Glomerular endothelial cell (primary cell): ENCODE measurements at places on chromosomes 4 and X.

DNA sequence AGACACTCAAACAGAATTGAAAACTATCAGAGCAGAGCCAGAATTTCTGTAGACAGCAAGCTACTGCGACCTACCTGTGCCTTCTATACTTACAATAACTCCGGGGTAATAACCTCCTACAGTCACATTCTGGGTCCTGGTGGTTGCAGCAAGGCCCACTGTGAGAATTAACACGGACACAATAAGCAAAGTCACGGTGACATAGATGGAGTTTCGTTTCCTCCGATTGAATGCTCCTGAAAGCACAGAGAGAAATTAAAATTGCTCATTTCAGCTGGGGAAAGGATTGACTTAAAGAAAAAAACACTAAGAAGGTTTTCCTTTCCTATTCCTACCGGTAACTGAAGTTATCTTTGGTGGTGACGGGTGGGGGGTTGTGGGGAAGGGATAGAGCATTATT, 7.0 kb downstream of the TMEM255A start:
- DNase-seq, result no peak

- DNase-seq, result no peak
These were observed 23.0 kb upstream of the BCORL1 start for GRCh38 chrX:129959493-129959832.

GRCh38 chrX:72240976-72241375, 2.1 kb upstream of the ERCC6L start:
- no peak for DNase-seq

GRCh38 chrX:38675856-38676255, 114.5 kb downstream of the TSPAN7 start:
- DNase-seq, result no peak

- no peak for DNase-seq
These were observed 24.9 kb upstream of the ZDHHC15 start for GRCh38 chrX:75547783-75548182.

- DNase-seq, result peak; percentile 94
These were observed 192.5 kb upstream of the STK26 start for GRCh38 chrX:131830400-131831184.

DNA sequence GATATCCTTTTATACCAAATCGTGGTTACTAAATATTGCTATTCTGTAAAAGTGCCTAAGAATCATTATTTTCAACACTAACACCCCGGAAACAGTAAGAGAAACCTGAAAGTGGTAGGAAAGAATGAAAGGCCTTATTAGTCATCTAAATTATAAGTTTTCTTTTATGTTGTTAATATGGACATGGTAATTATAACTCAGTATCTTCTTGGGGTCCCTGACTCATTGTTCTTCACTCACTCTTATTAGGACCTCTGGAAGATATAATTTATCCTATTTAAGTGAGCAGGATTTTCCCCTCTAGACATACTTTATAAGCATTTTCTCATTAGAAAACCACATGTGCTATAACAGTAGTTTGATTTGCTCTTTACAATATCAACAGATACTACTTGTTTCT, 51.0 kb downstream of the SMARCA5 start:
- no peak for DNase-seq

- no peak for DNase-seq
These were observed 58.0 kb upstream of the EGFL6 start for GRCh38 chrX:13511241-13511943.

DNA sequence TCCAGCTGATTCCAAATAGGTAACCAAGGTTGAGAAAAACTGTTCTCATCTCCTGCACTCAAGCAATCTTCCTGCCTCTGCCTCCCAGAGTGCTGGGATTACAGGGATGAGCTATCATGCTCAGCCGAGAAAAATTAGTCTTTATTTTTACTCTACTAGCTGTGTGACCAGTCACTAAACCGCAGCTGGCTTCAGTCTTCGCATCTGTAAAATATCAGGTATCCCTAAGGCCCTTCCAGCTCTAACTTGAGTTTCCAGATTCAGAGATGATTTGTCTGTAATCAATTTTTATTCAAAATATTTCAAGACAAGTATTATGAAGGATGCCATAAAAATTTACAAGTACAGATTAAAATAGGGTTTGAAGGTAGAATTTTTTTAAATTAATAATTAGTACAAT, 3.5 kb downstream of the ADH6 start:
- DNase-seq, result no peak

DNA sequence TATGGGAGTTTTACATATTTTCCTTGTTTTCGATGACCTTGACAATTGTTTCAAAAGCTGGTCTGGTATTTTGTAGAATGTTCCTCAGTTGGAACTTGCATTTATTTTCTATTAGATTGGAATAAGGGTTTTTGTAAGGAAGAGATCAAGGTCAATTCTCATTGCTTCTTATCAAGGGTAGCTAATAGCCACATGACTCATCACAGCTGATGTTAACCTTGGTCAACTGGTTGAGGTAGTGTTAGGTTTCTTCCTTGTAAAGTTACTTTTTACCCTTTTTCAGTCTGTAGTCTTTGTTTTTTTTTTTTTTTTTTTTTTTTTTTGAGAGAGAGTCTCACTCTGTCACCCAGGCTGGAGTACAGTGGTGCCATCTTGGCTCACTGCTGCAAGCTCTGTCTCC, 257.2 kb downstream of the SNCA start:
- no peak for DNase-seq

GRCh38 chr4:7291372-7292114, 99.2 kb downstream of the SORCS2 start:
- DNase-seq, result no peak

GRCh38 chr4:178198691-178199090, 756.5 kb upstream of the AGA start:
- DNase-seq, result no peak

DNA sequence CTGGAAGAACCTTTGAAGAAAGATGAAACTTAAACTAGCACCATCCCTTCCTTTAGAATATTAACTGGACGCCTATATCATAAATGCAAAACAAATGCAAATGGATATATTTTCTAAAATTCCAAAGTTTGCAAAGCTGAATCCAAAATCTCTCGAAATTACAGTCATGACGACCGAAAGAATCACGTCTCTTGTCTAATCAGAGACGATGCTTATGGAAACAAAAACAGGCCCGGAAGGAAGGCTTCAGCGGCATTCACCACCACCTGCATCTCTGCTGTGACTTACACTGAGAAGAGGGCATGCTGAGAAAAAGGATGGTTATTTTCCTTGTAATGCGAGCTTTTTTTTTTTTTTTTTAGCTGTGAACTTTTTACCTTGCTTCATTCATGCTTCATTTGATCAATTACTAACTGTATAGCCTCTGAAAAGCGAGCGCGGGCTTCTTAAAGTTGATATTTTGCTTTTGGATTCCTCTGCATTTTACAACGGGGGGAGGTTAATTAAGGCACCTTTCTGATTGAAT, 209.3 kb downstream of the SOWAHB start:
- DNase-seq, result no peak

DNA sequence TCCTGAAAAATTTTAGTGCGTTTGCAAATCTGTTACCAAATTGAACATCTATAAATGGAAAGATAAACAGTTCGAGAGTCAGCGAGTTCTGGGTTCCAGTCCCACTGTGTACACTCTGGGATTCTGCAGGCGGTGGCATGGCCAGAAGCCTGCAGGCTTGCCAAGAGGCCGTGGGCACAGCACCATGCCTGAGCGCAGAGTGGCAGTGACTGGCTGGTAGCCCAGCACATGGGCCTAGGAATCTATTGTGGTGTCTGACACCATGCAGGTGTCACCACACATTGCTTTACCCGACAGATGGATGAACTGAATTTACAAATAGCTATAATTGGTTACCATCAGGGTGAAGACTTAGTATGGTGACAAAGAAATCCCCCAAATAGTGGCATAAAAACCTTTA, 71.7 kb upstream of the TLR3 start:
- no peak for DNase-seq

DNA sequence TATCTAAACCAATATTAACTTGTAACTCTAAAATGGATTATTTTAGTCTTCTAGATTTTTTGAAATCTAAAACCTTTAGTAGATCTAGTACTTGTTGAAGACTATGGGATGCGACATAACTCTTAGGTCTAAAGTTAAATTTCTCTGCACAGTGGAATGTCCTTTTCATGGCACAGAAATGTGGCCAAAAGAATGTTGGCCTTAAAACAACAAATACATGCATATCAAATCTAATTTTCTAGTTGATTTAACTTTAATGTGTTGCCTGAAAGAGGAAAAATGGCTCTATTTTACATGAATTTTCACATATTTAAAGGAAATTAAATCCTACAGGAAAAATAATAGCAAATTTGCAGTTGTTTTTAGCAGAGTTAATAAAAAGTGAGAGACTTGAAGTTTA, 30.3 kb downstream of the NFKB1 start:
- no peak for DNase-seq

DNA sequence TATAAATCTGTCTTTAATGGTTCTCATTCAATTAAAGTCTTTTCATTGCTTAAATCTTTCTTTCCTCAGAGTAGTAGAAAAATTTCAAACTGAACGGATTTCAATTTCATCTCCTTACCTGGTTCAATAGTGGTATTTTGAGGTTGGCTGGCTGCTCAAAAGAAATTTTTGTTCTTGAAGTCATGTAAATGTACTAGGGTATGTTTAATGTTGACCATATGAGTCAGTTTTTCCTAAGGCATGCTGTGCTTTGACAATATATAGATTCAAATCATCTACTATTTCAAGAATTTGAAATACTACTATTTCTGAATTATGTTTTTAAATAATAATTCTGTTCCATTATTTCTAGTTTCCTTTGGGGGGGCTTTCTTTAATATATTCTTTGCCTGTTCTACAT, 105.5 kb downstream of the PACRGL start:
- no peak for DNase-seq

- no peak for DNase-seq
These were observed 4.6 kb downstream of the NAT8L start for GRCh38 chr4:2063557-2064275.

DNA sequence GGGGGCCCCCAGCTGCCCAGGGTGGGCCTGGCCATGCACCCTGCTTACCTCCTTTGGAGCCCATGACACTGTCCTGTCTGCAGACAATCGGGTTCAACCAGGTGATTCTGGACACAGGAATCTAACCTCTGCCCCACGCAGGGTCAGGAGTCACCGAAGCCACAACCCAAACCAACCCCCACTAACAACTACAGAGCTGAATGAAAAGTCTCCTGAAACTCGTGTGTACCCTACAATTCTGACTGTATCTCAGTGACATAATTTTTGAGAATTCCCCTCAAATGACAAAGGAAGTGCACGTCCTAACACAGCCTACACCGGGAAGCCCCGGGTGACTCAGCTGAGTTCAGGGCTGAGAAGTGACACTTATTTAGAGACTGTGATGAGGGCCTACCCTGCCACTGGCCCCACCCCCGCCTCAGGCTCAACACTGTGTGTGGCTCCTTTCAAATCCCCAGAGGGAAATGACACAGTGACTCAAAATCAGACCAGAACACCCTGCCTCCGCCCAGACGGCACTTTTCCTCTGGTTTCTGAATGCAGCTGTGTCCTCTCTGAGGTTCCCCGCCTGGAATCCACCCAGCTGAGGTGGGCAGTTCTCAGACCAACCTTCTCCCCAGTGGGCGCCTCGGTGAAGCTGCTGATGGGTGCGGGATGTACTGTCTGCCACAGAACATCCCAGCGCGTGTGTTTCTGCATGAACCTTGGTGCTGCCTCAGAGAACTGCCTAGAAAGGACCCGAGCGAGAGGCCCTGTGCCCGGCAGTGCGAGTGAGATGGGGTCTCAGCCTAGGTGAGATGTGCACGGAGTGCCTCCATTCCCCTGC, 9.9 kb downstream of the TNIP2 start:
- no peak for DNase-seq

DNA sequence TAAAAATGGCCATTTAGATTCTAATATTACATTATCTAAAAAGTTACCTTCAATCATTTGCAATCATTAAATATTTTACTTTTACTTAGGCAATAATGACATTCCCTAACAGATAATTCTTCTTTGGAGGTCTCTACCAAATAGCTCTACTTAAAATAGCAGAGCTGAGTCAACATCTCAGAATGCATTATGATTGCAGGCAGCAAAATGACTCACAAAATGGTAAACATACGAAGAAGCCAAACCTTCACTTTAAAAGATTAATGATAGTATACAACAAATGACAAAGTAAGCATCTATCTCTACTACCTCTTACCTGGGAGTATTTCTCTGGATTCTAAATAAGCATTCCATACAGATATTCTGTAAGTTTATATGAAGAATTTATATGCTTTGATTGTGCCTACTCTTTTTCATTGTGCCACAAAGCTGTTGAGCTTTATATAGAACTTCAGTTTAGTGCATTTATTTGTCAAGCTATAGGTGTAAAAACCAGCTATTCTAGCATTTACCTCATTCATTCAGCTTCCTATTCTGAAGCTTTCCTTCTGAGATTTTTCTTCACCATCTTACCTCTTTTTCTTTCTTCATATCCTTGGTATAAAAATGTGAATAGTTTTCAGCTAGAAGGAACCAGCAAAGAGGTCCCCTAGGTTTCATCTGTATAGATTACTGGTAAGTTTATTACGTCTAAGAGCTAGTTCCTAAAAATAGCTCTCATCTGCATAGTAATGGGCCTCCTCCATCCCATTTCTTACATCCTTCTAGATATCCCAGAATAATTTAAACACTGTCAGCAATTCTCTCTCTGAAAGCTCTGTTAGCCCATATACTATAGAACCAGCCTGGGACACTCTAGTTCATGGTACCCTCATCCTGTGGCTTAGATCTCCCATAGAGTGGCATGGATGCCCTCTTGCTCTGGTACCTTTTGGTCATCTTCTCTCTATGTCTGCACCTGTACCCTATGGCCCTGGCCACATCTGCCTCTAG, 17.2 kb upstream of the SPCS3 start:
- no peak for DNase-seq

GRCh38 chrX:112827292-112827903, 13.2 kb downstream of the AMOT start:
- DNase-seq, result no peak

DNA sequence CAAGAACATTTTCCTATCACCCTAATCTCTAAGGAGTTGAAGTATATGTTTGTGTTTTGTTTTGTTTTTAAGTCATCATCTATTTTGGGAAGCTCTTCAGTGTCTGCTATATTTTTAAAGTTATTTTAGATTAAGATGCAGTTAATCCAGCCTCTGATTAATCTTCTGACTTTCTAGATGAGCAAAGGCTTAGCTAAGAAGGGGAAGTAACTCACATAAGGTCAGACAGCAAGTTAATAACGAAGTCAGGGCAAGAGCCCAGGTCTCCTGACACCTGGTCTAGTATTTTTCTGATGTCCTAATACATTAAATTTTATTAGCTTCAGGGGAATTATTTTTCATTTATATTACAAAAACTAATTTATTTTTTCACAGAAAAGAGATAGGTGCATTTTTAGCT, 168.5 kb downstream of the SOWAHB start:
- no peak for DNase-seq

DNA sequence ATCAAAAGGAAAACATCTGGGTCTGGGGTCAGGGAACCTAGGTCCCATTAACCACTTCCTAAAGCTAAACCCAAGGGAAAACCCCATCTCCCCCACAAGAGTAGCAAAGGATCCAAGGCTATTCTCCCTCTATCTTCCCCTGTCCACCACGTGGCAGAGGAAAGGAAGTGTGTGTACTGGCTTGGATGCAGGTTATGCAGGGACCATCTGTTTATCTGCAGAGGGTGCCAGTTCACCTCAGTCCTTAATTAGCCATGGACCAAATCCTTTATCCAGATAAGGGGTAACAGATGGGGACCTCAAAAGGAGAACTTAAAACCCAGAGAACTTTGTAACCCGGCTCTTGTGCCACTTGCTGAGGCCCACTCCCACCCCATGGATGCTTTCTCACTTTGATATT, 135.3 kb downstream of the ZNF518B start:
- no peak for DNase-seq

- DNase-seq, result no peak
These were observed 196.3 kb upstream of the ANXA3 start for GRCh38 chr4:78355306-78355705.

GRCh38 chr4:83108101-83108861, 6.2 kb downstream of the PLAC8 start:
- DNase-seq, result no peak
